ENCODE measurements at places on chromosomes 12 and 14.

DNA sequence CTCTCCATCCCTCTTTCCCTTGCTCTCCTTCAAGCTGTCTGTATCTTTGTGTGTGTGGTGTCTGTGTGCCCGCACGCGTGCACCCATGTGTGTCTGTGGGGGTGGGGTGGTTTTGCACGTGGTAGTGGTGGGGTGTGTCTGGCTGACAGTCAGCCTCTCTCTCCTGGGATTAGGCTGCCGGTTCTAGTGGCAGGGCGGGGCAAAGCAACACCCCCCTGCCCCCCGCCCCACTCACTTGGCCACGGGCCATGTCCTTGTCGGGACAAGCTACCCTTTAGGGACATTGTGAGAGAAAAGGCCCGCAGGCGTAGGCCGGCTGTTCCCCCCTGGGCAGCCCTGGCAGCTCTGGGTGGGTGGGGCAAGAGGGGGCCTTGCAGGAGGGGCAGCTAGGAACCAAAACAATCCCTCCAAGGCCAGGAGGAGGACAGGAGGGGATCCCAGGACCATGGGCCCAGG is 182.6 kb downstream of the ALG10 start:
- no peak for DNase-seq

DNA sequence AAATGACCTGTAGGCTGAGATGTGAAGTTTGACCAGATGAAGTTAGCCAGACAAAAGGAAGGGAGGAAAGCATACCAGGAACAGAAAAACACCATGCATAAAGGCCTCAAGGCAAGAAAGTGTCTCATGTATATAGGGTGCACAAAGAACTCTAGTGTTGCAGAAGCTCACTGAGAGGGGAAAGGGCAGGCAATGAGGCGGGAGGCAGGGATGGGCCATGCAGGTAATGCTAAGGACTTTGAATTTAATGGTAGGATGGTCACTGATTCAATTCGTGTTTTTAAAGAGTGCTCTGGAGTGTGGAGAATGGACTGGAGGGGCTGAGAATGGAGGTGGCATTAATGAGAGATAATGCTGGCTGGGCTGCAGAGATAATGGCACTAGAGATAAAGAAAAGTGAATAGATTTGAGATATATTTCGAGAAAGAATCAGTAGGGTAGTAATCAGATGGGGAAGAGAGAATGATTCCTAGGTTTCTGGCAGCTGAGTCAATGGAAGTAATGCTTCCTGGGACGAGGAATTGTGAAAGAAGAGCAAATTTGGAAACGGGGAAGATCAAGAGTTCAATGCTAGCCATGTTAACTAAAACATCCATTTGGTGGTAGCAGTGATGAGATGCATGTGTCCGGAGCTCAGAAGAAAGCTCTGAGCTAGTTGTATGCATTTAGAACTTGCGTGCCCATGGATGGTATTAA is 43.1 kb downstream of the LIMA1 start:
- no peak for DNase-seq

DNA sequence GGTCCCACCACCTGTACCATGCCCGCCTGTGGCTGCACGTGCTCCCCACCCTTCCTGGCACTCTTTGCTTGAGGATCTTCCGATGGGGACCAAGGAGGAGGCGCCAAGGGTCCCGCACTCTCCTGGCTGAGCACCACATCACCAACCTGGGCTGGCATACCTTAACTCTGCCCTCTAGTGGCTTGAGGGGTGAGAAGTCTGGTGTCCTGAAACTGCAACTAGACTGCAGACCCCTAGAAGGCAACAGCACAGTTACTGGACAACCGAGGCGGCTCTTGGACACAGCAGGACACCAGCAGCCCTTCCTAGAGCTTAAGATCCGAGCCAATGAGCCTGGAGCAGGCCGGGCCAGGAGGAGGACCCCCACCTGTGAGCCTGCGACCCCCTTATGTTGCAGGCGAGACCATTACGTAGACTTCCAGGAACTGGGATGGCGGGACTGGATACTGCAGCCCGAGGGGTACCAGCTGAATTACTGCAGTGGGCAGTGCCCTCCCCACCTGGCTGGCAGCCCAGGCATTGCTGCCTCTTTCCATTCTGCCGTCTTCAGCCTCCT is 1.1 kb downstream of the INHBE start:
- peak; percentile 61 for DNase-seq

DNA sequence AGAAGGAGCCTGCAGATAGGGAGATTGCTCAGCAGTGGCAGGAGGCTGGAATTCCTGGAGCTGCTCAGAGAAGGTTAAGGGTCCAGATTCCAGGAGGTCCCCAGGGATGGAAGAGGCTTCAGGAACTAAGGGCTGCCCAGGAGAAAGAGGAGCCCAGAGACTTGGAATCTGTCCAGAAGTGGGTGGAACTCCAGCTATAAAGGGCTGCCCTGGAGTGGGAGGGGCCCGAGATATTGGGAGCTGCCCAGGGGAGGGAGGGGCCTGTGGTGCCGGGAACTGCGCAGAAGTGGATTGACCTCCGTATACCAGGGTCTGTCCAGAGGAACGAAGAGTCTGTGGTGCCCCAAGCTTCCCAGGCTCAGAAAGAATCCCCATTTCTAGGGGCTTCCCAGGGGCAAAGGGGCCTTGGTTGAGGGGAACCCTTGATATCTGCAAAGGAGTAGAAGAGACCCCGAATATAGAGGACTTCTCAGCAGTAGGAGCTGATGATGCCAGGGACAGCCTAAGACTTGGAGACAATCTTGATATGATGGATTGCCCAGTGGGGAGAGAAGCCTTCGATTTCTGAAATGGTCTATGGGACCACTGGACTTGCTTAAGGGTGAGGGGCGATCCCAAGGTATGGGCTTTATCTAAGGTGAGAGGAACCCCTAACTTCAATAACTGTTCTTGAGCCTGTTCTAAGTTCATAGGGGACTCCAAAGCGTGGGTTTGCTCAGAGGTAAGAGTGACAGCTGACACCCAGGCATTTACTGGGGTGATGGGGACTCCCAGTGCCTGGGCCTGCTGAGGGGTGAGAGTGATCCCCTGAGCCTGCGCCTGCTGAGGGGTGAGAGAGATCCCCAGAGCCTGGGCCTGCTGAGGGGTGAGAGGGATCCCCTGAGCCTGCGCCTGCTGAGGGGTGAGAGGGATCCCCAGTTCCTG is 45.0 kb downstream of the FAM186A start:
- DNase-seq = no peak

DNA sequence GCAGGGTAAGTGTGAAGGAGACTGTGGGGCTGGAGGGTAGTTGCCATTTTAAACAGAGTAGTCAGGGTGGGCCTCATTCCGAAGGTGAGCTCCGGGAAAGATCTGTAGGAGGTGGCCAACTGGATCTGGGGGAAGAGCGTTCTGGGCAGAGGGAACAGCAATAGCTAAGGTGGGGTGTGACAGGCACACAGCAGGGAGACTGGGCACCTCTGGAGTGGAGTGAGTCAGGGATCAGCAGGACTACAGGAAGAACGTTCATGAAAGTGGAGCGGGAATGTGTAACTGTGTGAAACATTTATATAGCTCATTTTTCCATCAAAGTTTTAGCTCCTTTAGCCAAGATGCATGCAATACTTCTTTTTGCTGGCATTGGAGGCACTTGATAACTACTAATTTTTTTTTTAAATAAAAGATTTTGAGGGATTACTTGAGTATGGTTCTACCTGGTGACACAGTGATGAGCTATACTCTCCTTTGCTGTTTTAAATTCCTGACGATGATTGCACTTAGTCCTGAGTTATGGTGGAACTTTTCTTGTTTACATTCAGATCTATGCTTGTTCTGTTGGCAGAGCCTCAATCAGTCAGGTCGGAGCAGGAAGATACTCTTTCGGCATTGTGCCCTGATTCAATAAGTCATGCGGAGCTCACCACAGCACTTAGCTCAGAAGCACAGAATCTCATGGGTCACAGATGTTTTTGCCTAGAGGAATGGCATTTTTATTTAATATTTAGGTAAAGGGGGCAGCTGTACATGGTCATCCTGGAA is 106.4 kb downstream of the WIF1 start:
- no peak for DNase-seq

- no peak for DNase-seq
Measured at GRCh38 chr14:64422756-64423155, 34.6 kb downstream of the MTHFD1 start.

- DNase-seq = no peak
Measured at GRCh38 chr12:94426049-94426448, 33.6 kb downstream of the CEP83 start.

DNA sequence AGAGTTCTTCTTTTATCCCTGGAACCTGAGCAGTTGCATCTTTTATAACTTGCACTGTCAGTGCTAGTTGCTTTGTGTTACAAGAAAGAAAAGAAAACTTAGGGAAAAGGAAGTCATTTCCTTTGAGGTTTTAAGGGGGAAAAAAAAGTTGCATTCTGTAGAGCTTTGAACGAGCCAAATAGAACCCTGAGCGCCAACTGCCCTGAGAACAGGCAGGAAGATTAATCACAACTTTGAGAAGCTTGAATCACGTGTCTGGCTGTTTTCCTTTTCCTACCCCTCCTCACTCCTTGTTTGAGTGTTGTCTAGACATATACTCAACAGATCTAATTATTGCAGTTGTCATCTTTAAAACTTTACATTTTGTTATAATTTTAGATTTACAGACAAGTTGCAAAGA is 12.5 kb downstream of the PCNX1 start:
- peak; percentile 63 for DNase-seq

DNA sequence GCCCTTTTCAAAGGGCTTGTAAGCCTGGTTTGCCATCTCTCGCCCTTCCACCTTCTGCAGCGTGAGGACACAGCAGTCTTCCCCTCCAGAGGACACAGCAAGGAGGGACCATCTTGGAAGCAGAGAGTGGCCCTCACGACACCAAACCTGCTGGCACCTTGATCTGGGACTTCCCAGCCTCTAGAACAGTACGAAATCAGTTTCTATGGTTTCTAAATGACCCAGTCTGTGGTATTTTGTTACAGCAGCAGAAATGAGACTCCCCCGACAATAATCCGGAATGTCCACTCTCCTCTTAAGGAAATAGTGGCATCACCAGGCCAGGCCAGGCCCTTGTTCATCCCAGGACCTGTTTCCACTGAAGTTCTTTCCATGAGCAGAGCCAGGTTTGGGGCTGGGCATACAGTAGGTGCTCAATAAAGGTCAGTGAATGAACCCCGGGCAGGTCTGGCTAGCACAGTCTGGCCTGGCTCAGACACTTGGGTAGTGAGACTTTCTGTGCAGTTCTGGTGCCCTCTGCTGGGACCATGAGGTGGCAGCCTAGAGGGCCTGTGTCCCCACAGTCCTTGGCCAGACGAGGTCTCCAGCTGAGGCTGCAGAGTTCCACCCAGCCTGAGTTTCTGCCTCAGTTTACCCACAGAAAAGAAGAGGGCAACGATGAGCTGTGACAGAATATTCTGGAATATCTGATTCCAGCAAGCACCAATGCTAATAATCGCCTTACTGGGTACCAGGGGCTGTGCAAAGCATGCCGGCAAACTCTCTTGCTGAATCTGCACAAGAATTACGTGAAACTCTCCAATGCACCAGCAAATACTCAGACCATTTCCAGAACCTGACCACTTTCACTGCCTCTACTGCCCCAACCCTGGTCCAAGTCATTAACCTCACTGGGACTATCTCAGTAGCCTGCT is 14.0 kb downstream of the ABCB9 start:
- DNase-seq = peak; percentile 83

Measured in CD4-positive, alpha-beta T cell treated with Interleukin-6 for 4 hours (primary cell).